NCI-H187 (cell line): ENCODE measurements at places on chromosomes 7 and 10.

- no peak for DNase-seq
Measured at GRCh38 chr7:14762561-14762960, 140.0 kb downstream of the DGKB start.

- no peak for DNase-seq
Measured at GRCh38 chr7:121557034-121557892, 161.2 kb upstream of the FAM3C start.

- no peak for DNase-seq
Measured at GRCh38 chr10:86257683-86258082, 108.9 kb downstream of the GRID1 start.

- DNase-seq: no peak
Measured at GRCh38 chr7:94612661-94613060, 43.3 kb downstream of the SGCE start.

DNA sequence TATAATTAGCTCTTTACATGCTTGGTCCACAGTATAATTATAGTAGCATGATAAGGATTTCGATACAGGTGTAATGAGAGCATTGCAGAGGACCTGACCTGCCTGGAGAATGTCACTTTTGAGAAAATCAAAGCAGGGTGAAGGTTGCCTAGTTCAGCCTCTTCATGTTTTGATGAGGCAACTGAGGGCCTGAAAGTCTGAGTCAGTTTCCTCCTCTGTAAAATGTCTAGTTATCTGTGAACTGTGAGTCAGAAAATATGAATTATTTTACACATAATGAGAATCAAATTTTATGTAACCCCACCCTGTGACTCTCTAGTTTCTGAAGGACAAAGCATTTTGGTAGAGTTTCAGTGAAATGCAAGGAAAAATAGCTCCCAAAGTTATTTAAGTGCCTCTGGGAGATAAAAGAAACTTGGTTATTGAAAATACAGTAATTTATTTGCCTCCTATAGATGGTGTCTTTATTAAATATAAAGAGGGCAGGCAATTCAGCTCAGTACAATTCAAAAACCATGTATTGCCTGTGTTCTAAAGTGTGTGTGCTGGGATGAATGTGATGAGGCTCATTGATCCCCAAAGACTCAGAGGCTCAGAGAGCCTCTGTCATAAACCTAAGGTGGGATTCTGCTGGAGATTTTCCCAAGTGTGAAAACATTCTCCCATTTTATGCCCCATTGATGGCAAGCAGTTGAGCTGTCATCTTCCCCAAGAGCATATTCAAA, 37.3 kb upstream of the SAMD9L start:
- DNase-seq: no peak

DNA sequence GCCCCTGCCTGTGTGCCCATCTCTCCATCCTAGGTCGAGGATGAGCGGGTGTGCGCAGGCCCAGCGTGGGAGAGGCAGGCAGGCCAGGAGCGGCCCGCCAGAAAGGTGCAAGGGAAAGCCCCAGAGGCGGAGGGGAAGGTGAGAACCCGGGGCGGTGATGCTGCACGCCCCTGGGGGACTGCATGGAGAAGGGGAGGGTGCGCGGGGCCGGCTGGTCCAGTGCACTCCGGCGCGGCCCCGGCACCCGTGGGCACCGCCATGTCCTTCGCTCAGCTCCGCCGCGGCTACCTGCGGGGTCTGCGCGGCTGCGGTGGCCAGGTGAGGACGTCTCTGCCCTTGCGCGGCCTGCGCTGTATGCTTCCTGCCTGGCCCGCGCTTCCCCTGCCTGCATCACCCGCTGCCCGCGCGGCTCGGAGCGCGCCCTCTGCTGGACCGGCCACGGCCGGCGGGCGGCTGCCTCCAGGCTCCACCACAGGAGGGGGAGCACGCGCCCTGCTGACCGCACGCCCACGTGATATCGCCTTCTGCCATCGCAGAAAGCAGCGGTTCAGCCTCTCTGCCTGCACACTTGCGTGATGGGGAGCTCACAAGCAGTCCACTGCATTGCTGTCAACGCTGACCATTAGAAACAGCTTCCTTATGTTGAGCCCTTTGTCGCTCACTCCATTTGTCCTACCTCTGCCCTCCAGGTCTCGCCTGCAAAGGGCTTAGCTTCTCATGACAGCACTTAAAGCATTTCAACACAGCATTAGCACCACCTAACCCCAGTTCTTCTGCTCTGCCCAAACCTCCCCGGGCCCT, 73.9 kb downstream of the CXCL12 start:
- DNase-seq: no peak

- DNase-seq: no peak
Measured at GRCh38 chr7:143050931-143051330, 1.2 kb upstream of the OR6V1 start.
